ENCODE measurements at places on chromosomes 3 and 15.

GRCh38 chr3:13845806-13846205 is 34.1 kb downstream of the WNT7A start:
- no peak for DNase-seq

DNA sequence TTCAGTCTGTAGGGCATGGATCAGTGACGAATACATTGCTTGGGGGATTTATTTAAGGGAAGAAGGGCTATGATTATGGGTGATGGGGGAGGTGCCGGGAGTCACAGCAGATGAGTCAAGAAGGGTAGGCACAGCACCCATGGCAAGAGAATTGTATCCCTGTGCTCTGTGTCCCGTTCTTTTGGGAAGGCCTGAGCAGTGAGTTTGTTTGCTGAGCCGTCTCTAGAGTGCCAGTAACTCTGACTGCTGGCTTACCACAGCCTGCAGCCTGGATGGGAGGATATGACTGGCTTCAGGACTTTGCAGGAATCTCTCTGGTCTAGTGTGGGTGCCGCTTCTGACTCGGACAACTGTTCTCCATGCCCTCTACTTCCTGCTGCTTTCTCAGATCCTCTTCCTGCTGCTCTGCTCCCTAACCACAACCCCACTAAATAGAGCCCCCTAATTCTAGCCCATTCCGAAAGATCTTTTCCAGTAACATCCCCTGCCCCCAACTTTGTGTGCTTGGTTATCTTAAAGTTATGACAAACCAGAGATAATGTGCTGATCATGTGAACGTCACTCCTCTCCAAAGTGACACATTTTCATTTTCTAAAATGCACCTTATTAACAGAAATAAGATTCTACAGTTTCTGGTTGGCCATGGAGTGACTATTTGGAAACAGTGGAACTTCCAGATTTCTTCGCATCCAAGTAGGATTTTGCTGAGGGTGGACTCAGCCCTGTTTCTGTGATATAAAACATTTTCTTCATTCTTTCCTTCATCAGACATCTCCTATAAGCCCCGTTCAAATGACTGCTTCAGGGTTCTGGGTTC is 239.0 kb downstream of the SLCO3A1 start:
- no peak for DNase-seq

DNA sequence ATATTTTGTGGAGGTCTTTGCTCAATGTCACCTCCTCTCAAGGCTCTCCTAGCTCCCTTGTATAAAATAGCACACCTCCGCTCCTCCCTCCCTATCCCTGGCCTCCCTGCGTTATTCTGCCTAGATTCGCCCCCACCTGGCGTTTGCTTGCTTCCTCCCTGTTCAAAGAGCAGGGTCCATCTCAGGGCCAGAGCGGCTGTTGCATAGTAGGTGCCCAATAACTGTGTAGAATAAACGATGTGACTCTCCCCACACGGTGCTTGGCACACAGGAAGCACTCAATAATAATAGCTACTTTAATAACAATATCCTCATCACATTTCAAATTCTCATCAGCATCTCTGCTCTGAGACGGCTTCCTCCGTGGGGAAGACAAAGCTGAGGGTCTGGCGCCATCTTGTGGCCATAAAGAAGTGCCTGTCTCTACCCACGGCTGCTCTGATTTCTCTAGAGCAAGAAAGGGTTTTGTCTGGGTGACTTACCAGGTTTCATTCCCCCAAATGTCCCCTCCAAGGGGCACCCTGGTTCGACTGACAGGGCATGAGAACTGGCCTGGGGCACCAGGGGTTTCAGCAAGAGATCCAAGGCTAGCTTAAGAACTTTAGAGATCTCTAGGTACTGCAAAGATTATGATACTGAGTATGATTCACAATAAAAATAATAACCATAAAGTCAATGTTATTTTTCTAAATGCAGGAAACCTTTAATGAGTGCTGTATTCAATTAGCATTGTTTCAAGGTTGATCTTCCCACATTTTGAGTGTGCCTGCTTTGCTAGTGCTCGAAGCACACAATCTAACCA is 16.1 kb downstream of the CD276 start:
- peak; percentile 62 for DNase-seq

DNA sequence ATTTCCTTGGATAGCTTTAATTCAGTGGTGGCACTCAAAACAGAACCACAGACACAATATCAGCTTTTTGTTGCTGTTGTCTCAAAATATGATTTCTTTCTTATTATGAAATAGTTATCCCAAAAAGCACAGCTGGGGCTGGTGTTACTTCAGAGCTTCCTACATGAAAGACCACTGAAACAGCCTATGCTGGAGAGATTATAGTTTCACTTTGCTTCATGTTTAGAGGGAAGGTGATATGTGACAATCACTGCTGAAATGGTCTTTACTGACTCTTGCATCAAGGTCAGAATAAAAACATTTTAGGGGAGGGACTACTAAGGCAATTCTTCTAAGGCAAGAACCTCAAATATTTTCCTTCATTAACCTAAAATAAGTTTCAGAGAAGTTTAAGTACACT is 190.7 kb downstream of the TNIK start:
- DNase-seq = no peak

GRCh38 chr3:135564696-135565095 is 400.8 kb upstream of the PPP2R3A start:
- no peak for DNase-seq

GRCh38 chr15:65914386-65914785 is 45.1 kb downstream of the RAB11A start:
- DNase-seq = no peak

DNA sequence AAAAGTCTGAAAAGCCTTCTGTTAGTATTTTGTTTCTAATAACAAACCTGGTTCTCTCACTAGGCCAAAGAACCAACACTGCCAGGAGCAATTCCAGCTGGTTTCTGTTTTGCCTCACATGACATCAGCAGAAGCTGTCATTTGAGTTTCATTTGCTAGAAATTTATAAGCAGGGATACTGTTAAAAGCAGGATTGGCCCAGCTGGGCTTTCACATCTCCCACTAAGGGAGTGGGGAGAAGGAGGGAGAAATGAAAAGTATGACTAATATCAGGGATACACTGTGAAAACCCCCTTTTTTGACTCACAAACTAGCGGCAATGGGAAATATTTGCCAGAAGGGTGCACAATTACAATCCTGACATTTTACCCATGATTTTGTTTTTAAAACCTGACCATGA is 5.3 kb downstream of the CCDC80 start:
- DNase-seq = no peak

- no peak for DNase-seq
Measured at GRCh38 chr3:9332250-9333030, 30.4 kb upstream of the THUMPD3 start.

GRCh38 chr3:42012383-42012934 is 50.6 kb upstream of the ULK4 start:
- no peak for DNase-seq

DNA sequence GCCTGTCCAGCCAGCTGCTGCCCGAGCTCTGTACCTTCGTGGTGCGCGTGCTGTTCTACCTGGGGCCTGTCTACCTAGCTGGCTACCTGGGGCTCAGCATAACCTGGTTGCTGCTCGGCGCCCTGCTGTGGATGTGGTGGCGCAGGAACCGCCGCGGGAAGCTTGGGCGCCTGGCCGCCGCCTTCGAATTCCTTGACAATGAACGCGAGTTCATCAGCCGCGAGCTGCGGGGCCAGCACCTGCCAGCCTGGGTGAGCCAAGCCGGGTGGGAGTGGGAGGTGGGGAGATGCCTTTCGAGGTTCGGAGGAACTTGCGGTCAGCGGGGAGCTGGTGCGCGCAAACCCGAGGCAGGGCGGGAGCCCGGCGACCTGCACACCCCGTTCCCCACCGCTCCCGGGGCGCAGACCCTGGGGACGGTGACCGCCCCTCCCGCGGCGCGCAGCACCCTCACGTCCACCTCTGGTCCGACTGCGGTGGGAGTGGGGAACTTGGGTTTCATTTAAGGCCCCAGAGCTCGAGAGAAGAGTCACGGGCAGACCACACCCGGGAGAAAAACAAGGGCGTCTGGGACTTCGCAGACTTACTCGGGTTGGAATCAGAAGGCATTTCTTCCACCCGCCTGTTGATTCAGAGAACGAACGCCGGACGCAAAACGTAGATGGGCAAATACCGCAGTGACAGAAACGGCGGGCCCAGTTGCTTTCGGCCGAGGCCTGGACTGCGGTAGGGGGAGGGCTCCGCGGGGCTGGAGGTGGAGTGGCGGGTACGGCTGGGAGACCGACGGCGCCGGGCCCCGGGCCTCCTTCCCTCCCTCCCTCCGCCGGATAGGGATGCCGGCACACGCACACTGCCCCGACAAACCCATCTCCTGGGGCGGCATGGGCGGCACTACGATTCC is 708 bp downstream of the ESYT3 start:
- peak; percentile 19 for DNase-seq

- DNase-seq = no peak
Measured at GRCh38 chr15:54719325-54719724, 477.4 kb downstream of the RSL24D1 start.

DNA sequence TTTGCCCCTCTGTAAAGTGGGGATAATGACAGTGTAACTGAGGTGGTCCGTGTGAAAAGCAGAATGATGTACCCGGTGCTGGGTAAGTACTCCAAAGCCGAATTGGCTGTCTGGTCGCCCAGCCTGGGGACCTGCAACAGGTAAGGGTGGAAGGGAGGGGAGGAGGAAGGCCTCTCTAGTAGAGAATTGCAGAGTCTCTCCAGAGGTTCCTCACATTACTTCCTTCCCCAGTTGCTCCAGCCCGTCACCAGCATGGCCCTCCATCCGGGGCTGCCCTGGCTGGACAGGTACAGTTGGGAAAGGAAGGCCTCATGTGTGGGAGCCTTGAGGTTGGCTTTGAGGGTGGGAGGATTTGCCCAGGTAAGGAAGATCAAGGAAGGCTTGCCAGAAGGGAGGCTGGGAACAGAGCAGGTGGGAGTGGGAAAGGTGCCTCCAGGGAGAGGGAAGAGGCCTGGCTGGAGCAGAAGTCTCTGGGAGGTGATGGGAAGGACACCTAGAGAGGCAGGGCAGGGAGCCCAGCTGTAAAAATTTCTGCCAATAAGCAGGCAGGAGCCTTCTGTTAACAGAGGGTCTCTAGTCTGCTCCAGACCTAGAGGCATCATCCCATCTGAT is 1.7 kb upstream of the PSTPIP1 start:
- DNase-seq = no peak

DNA sequence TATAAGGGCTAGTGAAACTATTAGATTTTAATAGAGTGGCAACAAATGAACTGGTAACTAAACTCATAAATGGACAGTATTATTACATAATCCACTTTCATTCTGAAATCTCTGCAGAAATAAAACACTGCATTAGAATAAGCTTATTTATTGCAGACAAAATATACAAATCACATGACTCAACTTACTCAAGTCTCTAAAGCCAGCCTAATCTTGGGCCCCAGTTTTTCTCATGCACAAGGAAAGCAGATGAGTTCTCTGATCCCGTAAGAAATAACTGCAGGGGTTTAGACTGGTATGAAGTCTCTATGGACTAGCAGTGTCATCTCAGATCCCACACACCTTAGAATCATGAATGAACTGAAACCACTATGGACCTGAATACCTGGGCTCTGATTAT is 5.8 kb downstream of the DLG1 start:
- DNase-seq = no peak

GRCh38 chr3:156339491-156339890 is 215.4 kb downstream of the SSR3 start:
- DNase-seq = no peak

DNA sequence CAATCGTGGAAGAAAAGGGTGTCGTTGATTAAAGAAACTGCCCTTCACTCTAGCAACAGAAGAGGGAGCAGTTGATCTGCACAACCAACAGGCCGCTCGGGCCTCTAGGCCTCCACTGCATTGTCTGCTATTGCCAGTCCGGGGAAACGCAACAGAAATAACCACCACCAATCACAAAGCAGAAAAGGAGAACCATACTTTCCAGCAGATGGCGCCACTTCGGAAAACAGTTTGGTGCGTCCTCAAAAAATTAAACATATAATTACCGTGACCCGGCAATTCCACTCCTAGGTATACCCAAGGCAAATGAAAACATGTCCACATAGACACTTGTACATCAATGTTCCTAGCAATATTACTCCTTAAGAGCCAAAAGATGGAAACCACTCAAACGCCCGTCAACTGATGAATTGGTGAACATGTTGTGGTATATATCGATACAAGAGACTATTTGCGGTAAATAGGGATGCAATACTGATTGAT is 154.1 kb downstream of the TJP1 start:
- DNase-seq = peak; percentile 12

- DNase-seq = no peak
Measured at GRCh38 chr3:23574822-23575315, 230.9 kb upstream of the UBE2E1 start.

- no peak for DNase-seq
Measured at GRCh38 chr3:39358333-39358732, 24.8 kb upstream of the SLC25A38 start.

GRCh38 chr15:41994772-41995475 is 22.6 kb upstream of the EHD4 start:
- no peak for DNase-seq

GRCh38 chr3:97340940-97341339 is 423.6 kb upstream of the ARL6 start:
- DNase-seq = no peak

GRCh38 chr3:76826861-76827260 is 213.0 kb upstream of the ROBO2 start:
- DNase-seq = no peak

DNA sequence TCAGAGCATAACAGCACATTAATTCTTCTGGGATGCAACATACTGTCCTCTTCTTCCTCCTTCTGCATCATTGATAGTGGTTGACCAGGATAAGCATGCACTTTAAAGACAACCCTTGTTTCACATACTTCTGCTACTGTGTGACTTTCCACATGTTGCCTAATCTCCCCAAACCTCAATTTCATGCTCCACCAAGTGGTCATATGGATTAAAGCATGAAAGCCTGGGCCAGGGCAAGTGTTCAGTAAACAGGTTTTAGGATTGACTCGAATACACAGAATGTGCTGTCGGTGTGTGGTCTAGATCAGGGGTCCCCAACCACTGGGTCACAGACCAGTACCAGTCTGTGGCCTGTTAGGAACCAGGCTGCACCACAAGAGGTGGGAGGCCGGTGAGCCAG is 22.5 kb upstream of the BFSP2 start:
- DNase-seq = no peak

- DNase-seq = no peak
Measured at GRCh38 chr3:48662145-48662752, 437 bp downstream of the CELSR3 start.

DNA sequence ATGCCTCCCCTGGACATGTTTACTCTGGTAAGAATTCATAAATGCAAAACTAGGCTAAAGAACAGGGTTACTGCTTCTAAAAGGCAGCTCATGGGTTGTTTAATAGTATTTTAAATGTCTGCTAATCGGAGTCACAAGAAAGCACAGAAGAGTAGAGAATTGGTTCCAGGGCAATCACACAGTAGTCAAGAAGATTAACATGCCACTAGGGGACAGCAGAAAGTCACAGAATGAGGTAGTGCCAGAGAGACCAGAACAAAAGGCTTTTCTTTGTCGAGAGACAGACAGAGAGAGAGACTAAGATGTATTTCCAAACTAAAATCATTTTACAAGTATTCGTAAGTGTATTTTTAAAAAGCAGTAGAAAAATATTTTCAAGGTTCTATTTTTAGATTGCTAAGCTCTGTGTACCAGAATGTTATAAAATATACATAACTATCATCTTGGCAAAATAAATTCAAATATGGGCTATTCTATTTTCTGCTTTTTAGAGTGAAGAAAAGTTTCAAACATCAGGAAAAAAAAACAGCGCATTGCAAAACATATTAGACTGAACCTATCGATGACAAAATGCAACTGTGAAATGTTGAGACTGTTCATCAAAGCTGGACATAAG is 78.3 kb upstream of the CDIN1 start:
- DNase-seq = no peak

GRCh38 chr3:69944931-69945493 is 54.5 kb upstream of the SAMMSON start:
- no peak for DNase-seq

GRCh38 chr3:6567241-6567640 is 293.7 kb upstream of the GRM7 start:
- DNase-seq = no peak
